GM18507 (cell line): ENCODE measurements at places on chromosomes 1 and 21.

DNA sequence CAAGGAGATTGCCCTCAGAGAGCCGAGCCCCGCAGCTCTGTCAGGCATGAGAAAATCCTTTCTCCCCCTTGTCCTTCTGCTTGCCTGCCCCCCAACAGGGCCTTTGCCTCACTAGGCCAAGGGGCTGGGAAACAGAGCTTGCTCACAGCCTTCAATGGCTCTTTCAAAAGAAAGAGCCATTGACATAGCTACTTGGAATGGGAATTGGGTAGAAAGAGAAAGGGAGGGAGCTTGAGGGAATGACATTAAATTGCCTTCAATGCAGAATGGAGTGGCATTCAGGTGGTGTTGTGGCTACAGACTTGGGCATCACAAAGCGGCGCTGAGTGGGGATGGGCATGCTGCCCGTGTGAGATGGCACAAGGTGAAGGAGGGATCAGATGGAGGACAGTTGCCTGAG, 13.2 kb downstream of the SYT11 start:
- DNase-seq: no peak

DNA sequence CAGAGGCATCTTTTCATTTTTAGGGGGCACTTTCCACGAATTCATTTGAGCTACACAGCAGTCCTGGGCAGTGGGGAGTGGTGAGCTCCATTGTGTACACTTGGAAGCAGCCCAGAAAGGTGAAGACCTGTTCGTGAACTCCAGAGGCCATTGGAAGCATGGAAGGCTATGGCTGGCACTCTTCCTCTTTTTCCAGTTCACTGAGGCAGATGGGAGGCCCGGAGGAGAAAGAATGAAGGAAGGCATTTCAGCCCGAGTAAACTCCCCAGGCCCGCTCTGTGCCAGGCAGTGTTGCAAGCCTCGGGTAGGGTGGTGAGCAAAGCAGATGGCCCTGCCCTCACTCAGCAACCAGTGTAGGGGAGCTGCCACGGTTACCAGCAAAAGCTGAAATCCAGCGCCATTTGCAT, 673 bp upstream of the DHCR24 start:
- no peak for DNase-seq

- DNase-seq: no peak
Observed at GRCh38 chr1:18350747-18351146, 130.0 kb upstream of the KLHDC7A start.

GRCh38 chr1:209705033-209705598, 470 bp downstream of the HSD11B1 start:
- no peak for DNase-seq
